ENCODE measurements at places on chromosomes 1 and 21.

- DNase-seq, result no peak
Measured at GRCh38 chr1:119327094-119327449, 41.5 kb upstream of the HAO2 start.

DNA sequence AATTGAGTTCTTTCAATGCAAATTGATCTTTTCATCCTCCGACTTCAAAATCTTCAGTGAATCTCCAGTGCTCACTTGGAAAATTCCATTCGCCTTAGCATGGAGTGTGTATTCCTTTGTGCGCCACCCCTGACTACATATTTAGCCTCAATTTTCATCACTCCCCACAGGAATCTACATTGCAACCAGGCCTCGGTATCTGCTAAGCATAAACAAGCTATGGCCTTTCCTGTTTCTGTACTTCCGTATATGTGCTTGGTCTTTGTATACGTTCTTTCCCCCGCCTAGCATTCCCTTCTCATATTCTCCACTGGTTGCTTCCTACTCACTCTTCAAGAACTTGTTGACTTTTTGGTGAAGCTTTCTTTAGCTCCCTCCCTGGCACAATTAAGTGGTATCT, 470.8 kb downstream of the LMO4 start:
- no peak for DNase-seq

DNA sequence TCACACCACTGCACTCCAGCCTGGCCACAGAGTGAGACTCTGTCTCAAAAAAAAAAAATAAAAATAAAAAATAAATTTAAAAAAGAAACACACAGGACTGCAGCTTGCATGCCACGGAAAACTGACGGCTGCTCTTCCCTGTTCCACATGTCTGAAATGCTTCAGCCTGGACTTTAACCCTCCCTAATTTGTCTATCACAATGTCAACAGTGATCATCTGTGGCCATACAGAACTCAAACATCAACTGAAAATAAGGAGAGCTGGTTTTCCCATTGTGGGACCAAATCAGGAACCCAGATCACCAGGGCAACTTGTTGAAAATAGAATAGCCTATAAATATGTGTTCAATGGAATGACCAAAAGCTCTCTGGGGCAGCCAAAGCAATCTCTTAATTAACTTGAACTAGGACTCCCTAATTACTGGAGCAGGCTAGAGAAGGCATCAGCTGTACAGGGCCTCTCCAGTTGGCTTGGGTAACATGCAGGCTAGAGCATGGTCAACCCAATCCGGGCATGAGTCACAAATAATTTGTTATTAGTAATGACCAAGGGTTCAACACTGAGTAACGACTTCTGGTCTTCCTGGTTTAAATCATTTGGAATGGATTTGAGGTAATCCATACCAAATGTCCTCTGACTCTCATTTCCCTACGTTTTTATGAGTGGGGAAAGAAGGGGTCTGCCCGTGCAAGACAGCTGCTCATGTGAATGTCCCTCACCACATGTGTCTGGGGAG, 62.7 kb upstream of the KAZN start:
- no peak for DNase-seq

GRCh38 chr1:109249654-109250401, 489 bp downstream of the CELSR2 start:
- no peak for DNase-seq

DNA sequence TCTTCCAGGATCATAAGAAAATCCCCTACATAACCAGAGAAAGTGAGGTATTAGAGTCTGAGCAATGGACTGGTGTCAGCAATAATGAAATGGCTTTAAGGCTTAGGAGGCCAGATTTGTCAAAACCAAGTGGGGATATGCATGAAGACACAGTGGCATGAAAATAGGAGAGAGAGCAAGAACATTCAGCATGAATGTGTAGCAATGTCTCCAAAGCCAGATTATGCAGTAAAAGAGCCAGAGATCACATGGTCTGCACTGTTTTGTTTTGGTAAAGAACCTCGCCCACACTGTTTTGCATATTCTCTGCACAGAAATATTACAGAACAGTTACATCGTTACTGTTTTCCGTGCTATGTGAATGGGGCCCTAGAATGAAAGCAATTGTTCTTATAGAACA, 589.4 kb downstream of the PLPP3 start:
- no peak for DNase-seq

DNA sequence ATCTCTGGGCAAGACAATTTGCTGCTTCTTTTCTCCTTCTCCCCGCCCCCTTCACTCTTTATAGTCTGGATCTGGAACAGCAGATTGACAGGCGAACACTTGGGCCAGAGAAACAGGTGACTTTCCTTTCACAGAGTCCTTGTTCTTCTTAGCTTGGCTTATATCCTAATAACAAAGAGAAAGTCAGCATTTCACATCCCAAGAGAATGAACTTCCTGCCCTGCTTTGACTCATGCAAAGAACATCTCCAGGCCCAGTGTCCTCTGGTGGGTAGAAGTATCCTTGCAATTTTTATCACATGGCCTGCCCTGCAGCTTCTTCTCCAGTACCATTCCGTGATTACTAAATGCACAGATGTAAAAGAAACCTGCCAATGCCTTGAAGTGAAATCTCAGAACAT, 764.4 kb downstream of the ADGRL2 start:
- DNase-seq, result no peak

- peak; percentile 45 for DNase-seq
Measured at GRCh38 chr1:168466092-168466713, 77.6 kb downstream of the XCL2 start.

DNA sequence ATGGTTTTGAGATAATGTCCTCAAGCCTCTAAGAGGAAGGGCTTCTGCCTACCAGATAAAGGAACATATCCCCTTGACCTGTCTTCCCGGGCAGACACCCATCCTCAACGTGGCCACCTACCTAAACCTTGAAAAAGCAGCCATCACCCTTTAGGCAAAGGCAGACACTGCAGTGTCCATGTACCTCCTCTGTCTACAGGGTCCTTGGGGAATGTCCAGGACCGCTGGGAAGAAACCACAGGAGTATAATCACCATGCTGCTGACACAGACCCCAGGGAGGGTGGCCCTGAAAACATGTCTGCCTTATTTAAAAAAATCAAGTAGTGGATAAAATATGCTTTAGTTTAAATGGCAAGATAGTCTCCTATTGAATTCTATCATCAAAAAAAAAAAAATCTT, 16.6 kb downstream of the BCAR3 start:
- DNase-seq, result no peak

- DNase-seq, result no peak
Measured at GRCh38 chr1:99306644-99307043, 42.4 kb downstream of the PLPPR4 start.

GRCh38 chr1:178646821-178647220, 78.2 kb upstream of the RALGPS2 start:
- no peak for DNase-seq

GRCh38 chr1:99004861-99005442, at the start of gene PLPPR5:
TSS of gene PLPPR5 (minus strand) at chr1:99004861. CDS start at chr1:99004671, 190 bp downstream.
- no peak for DNase-seq

DNA sequence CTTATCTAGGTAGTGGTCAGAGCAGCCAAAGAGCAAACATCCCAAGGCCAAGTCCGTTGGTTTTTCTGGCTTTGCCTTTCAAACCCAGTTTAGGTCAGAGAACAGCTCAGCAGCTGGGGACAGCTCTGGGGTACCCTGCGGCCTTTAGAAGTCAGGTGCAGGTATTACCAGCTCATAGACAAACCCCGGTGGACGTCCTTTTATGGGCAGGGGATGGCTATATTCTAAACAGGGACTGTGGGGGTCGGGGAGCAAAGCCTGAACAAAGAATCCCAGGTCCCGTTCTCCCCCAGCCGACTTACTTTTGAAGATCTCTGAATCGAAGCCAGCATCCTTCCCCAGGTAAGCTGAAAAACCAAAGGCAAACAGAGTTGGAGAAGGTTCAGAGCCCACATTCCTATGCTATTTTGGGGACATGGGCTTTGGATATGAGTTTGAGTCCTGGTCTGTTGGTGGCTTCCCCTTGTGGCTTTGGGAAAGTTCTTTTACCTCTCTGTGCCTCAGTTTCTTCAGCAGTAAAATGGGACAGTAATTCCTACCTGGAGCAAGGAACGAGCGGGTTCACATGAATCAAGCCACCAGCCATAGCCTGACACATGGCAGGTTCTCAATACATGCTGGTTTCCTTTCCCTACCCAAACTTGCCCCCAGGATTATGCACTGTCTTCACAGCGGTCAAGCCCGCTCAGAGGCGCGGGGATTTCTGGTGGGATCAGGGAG, 16.6 kb downstream of the MYOM3 start:
- no peak for DNase-seq

DNA sequence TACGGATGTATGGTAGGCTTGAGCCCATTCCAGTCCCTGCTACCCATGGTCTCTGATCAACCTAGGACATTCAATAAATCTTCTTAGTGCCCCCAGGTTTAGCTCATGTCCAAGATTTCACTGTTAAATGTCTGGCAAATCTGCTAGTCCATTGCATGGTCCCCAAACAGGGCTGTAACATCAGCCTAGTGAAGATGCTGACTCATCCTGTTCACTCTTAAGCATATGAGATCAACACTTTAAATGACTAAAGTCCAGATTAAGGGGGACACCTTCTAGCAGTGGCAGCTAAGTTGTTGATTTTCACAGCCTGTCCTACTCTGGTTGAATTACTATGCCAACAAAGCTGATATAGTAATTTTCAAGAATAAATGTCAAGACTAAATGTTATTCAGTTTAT, 46.5 kb upstream of the NUF2 start:
- no peak for DNase-seq

DNA sequence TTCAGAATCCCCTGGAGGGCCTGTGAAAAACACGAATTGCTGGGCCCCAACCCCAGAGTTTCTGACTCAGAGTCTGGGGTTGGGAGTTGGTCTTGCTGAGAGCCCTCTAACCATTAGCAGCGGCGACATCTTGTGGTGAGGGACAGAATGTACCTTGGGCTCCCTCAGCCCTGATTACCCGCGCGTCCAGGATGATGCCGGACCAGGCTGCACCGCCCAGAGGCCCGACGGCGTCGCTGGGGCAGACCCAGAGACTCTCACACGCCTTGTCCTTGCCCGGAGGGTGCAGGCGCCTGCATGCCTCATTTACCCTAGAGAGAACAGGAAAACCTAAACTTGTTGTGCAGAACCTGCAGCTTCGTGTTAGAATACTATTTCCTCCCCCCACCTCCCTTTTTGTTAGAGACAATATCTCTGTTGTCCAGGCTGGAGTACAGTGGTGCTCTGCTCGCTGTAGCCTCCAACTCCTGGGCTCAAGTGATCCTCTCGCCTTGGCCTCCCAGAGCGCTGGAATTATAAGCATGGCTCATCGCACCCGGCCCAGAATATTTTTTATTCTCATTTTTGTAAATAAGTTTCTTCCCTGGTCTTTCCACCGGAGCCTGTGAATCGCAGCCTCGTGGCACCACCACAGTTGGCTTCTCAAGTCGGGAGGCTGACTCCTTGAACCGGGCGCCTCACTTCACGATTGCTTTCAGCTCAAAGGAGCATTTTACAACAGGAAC, 22.2 kb upstream of the RD3 start:
- peak; percentile 78 for DNase-seq

DNA sequence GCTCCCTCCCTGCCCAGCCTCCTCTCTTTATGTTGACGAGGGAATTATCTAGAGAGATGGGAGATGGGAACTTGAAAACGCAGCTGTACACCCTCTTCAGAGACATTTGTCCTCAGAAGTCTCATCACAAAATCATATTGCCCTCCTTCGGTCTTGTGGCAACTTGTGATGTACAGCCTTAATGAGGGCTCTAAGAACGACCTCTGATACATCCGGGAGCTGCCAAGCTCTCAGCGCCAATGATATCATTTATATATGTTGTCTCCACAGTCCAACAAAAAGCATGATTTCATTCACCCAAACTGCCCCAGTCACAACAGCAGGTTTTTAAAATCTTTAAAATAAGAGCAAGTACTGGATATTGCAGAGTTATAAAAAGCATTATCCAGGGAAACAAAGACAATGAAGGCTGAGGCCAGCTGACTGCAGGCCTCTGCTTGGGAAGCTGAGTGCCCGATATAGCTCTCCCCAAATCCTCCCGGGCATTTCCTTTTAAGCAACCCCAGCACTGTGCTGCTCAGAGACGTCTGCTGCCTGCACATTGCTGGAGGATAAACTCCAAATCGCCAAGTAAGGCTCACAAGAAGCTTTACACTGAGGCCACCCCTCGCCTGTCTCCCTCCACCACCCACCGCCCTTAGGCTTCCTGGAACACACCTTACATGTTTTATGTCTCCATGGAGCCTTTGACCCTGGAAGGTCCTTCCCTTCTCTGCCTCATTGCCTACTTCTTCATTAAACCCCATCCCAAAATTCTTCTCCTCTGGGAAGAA, 236.1 kb downstream of the C1orf94 start:
- no peak for DNase-seq

DNA sequence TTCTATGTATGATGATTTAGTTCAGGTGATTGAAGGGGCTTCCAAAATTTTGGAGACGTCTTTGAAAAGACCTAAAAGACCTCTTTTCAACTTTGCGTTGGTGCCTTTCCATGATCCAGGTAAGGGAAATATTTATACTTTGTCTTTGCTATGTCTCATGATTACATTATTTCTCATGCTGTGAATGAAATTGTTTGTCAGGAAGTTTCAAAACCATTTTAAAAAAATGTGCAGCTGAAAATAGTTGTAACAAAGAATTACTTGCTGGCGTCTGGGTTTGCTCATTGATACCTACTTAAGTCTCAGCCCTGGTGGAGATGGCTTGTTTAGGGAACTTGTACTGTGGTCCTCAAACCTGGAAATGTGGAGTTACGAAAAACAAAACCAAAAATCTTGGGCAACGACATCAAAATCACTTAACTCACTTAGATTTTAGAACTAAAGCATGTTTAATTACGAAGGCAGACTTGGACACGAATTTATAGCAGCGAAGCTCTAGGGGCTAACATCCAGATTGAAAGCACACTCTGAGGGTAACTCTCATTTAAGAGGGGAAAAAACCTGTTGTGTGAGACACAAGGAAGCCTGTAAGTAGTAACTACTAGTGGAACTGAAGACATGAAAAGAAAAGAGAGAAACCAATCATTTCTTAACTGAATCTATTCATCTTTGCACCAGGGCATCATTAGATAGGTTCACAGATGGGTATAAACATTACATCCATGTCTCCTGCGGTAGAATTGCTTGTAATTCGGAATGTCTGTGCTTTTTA, 924 bp downstream of the HMCN1 start:
- DNase-seq, result no peak

- no peak for DNase-seq
Measured at GRCh38 chr1:21671915-21672314, 2.8 kb upstream of the RAP1GAP start.

DNA sequence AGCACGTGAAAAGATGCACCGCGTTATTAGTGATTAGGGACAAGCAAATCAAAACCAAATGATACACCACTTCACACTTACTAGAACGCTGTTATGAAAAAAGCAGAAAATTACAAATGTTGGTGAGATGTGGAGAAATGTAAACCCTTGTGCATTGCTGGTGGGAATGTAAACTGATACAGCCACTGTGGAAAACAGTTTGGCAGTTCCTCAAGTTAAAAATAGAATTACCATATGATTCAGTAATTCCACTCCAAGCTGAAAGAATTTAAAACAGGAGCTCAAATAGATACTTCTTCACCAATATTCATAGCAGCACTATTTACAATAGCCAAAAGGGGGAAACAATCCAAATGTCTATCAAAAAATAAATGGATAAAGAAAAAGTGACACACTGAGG, 10.3 kb upstream of the EVI5 start:
- DNase-seq, result no peak

GRCh38 chr1:167805041-167805556, 83.3 kb downstream of the MPZL1 start:
- DNase-seq, result no peak
